Foreskin melanocyte (primary cell): ENCODE measurements at places on chromosomes 4 and X.

- DNase-seq: no peak
Measured at GRCh38 chrX:39967348-39967747, 130.4 kb downstream of the BCOR start.

GRCh38 chrX:38893441-38893840, 92.2 kb downstream of the MID1IP1 start:
- no peak for DNase-seq

DNA sequence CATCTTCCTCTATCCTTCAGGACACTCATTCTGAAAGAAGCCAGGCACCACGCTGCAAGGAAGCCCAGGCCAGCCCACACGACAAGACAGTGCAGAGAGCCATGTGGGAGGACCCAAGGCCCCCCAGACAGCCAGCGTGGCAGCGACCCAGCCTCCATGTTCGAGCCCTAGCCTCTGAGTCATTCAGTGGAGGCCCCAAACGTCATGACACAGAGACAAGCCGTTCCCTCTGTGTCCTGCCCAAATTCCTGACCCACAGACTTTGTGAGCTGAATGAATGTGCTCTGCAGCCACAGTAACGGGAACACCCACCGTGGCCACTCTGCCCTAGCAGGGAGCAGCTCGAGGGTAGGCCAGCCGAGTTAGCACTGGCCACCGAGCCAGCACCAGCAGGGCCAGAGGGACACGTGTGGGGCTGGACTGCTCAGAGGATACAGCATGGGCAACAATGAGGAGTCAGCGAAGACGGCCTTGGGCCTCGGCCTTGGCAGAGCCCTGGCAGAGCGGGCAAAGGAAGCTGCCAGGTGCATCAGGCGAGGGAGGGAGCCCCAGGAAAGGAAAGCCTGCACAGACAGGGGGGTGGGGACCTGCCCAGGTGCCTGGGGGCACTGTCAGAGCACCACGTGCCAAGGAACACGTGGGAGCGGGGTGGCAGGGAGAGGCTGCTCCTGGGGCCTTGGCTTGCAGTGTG, 8.6 kb downstream of the BLOC1S4 start:
- DNase-seq: no peak

DNA sequence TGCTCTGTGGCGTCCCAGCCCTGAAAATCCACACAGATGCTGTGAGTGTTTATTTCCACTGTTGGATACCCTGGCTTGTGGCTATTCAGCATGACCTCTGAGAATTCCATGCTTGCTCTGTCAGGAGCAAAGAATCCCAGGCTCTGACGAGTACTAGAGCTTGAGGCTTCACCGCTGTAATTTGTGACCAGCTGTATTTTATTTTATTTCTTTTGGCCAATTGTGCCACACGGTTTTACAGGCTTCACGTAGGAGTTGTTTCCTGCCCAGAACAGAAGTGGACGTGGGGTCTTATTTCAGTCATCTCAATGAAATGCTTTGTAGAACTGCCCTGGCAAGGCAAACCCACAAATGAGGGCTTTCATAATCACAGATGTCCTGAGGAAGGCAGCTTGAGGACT, 69.4 kb upstream of the CLDN34 start:
- peak; percentile 73 for DNase-seq

GRCh38 chrX:2614911-2615310, 76.2 kb upstream of the CD99 start:
- peak; percentile 77 for DNase-seq

GRCh38 chr4:163966612-163967011, 472.1 kb downstream of the TMA16 start:
- no peak for DNase-seq

GRCh38 chrX:39450234-39450977, 647.4 kb downstream of the BCOR start:
- DNase-seq: no peak

DNA sequence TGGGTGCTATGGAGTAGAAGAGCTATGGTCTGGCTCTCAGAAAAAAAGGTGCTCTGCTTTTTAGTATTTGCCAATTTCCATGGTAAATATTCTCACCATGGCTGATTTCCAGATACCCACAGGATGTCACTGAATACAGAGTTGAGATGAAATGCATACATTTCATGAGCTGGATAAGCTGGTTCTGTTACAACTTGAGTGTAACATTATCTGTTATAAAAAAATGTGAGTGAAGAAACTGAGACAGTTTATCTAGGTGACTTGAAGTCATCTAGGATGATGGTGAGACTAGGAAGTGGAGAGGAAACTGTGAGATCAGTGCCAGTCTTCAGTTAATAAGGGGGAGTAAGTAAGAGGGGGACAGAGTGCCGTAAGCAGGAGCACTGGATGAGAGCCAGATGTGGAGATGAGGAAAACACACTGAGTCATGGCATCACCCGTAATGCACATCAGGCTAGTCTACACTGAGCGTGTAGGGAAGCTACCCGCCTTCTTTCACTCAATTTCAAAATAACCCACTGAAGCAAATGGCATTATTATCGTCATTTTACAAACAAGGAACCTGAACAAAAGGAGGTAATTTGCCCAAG, 5.0 kb downstream of the HPSE start:
- no peak for DNase-seq
